ENCODE measurements at places on chromosomes 11 and 22.

DNA sequence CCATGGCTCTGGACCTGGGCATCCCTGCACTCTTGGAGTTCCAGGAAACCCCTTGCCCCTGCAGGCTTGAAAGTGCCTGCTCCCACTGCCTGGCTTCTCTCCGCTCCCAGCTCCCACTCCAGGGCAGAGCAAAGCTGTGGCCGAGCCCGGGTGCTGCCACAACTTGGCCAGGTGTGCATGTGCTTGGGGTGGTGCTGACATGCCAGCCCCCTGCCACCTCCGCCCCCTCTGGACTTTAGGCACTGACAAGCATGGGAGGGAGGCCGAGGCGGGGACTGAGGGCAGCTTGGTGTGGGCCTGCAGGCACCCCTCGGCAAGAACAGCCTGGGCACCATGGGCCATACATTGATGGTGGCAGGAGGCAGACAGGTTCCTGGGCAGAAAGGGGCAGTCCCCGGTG, 56.4 kb upstream of the B3GNT6 start:
- DNase-seq, result no peak

- DNase-seq, result no peak
Observed at GRCh38 chr11:45239733-45240132, 46.4 kb downstream of the SYT13 start.

GRCh38 chr11:66172146-66172545, 96.3 kb upstream of the RAB1B start:
- no peak for DNase-seq

DNA sequence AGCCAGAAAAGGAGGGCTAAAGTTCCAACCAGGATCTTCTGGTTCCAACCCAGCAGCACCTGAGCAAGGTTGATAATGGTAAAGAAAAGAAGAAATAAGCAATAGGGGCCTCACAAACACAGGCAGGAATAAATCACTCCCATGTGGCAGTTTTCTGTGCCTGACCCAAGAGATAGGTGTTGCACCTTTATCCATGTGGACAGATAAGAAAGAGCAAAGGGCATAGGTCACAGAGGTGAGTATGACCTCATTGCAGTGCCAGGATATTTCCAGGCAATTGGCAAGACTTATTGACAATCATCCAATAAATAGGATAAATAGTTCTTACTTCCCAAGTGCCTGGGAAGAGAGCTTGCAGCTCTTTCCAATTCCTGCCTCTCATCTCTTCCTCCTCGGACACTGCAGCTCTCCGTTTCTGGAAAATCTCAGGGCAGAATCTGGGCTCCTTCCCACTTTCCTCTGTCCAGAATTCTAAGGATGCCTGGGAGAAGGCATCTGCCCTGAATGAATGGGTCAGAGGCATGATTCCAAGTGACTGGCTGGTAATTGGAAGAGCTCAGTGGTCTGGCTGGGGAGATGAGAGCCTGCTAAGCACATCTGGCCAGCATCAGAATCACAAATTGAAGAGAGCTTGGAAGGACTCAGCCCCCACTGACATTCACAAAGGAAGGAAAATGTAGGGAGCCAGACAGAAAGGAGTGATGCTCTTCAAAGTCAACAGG, 14.5 kb upstream of the LRRC55 start:
- DNase-seq, result no peak

- no peak for DNase-seq
Observed at GRCh38 chr11:62823677-62824076, 8.2 kb downstream of the STX5 start.

GRCh38 chr11:118211006-118211405, 13.8 kb downstream of the JAML start:
- no peak for DNase-seq

DNA sequence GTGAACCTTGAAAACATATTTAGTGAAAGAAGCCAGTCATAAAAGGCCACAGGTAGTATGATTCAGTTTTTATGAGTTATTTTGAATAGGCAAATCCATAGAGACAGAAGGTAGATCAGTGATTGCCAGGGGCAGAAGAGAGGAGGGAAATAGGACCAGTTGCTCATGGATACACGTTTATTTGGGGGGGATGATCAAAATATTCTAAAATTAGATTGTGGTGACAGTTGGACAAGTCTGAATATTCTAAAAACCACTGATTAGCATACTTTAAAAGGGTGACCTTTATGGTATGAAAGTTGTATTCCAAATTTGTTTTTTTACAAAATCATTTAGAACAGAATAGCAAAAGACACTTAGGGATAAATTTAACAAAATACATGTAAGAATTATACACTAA, 28.6 kb downstream of the QSER1 start:
- no peak for DNase-seq

- DNase-seq, result no peak
Observed at GRCh38 chr11:45083544-45084087, 62.8 kb upstream of the PRDM11 start.
